ENCODE measurements at places on chromosomes 5 and 9.

DNA sequence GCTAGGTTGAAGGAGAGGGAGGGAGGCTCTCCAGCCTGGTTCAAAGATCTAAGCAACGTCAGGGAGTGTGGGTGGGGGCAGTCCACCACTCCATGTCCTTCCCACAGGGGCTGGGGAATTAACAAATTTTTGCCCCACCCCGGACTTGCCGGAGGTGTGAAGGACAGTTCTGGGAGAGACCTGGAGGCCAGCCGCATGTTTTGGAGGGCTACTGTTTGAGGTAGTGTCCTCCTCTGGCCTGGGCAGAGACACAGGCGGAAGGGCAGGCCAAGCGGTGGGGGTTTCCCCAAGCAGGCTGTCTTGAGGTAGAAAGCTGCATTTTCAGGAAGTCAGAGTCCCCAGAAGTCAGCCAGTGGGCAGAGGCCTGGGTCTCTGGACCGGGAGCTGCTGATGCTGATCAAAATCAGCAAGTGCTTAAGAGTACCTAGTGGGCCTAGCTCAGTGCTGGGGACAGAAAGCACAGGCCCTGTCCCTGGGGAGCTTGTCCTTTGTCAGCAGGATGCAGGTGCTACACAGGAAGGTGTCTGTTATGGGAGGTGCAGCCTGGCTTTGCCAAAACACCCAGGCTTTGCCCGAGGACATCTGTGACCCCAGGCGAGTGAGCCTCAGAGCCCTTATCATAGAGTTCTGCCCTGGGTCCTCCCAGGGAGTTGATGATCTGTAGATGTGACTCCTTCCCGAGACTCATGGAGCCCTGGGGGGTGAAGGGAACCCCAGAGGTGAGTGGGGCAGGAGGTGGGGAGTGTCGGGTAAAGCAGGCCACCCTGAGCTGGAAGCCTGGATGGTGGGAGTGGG is 18.5 kb downstream of the JADE2 start:
- DNase-seq: no peak

- no peak for DNase-seq
These were observed 21.6 kb downstream of the SLC46A2 start for GRCh38 chr9:112869041-112869529.

GRCh38 chr5:158414333-158414762 is 555.4 kb upstream of the CLINT1 start:
- no peak for DNase-seq

DNA sequence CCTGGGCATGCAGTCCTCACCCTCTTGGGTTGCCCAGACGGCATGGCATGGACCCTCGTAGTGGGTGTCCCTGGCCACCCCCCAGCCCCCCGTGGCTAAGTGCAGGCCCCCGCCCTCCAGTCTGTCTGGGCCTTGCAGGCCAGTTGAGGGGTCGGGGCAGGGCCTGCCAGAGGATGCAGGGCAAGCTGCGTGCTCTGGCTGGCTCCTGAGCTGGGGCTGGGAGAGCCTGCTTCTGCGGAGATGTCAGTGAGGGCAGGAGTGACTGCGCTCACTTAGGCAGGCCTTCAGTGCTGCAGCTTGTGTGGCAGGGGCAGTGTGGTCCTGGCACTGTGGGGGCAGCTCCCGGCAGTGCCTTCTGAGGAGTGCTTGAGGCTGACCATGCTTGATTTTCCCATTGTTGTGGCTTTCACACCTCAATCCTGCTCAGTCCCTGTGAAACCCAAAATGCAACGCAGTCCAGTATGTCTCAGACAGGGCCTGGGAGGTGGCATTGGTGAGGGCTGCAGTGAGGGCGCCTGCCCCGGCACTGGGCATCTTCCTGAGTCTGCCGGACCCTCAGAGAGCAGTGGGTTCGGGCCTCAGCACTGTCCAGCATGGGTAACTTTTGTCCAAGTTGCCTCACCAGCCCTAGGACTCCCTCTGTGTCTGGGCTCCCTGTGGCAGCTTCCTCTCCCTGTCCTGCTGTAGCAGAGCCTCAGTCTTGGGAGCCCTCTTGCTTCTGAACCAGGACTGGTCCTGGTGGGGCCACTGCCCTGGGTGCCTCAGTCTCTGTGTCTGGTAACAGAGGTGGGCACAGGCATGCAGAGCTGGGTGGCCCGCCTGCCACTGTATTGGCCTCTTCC is 93.0 kb downstream of the PHF2 start:
- DNase-seq: no peak

DNA sequence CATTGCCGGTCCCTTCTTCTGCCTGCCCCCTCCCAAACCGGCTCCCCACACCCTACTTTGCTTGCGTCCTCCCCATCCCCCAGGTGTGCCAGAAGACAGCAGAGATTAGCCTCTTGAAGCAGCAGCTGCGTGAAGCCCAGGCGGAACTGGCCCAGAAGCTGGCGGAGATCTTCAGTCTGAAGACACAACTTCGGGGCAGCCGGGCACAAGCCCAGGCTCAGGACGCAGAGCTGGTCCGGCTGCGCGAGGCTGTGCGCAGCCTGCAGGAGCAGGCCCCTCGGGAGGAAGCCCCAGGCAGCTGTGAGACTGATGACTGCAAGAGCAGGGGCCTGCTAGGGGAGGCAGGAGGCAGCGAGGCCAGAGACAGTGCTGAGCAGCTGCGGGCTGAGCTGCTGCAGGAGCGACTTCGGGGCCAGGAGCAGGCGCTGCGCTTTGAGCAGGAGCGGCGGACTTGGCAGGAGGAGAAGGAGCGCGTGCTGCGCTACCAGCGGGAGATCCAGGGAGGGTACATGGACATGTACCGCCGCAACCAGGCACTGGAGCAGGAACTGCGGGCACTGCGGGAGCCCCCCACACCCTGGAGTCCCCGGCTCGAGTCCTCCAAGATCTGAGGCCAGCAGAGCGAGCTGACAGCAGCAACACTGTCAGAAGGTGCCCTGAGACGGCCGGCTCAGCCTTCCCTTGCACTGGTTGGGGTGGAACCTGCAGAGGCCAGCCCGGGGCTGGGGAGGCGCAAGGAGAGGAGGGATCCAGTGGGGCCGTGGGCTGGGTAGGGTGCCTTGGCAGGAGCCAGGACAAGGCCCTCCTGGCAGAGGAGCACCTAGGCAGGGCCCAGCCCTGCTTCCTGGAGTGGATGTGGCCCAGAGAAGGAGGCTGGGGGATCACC is 8.3 kb downstream of the N4BP3 start:
- no peak for DNase-seq

- DNase-seq: no peak
These were observed 620.5 kb downstream of the IRX1 start for GRCh38 chr5:4216142-4216541.

- DNase-seq: no peak
These were observed 4.6 kb upstream of the ZNF474 start for GRCh38 chr5:122124766-122125165.

GRCh38 chr9:106283769-106284168 is 579.2 kb upstream of the ZNF462 start:
- DNase-seq: no peak

DNA sequence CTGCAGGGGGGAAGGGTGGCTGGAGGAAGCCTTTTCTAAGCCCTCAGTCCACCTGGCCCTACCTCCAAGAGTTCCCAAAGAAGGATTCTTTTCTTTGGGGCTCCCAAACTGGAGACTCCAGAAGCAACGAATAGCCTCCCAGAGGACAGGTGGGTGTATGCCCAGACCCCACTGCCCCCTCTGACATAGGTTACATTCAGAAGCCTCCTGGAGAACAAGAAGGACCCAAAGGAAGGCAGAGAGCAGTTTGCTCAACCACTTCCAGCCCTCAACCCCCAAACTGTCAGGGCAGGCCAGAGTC is 10.3 kb downstream of the HK3 start:
- no peak for DNase-seq

GRCh38 chr5:59234236-59234635 is 651.4 kb downstream of the RAB3C start:
- DNase-seq: no peak

GRCh38 chr9:87395804-87396479 is 101.7 kb upstream of the DAPK1 start:
- no peak for DNase-seq

DNA sequence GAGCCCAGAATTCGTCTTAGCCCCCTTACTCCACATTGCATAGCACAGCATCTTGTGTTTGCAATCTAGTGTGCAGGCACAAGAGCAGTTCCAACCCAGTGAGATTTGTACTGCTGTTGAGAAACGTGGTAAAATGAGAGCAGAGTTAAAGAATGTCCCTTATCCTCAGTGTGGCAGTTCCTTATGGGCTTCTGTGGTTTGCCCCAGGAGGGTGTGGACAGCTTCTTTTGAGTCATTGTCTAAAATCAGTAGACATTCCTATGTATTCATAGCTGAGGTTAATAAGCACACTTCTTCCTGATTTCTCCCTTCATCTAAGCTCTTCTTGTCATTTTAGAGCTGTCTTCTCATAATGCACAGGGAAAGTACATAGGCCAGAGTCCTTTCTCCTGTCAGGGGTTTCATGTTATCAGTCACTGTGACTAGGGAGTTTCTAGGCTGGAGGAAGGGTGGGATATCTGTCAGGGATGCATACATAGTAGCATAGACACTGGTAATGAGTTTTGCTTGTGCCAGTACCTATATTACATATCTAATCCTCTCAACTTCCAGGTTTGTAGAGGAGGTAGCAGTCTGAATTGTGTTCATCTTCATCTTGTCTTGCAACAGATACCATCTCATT is 2.0 kb upstream of the CAVIN4 start:
- DNase-seq: no peak

DNA sequence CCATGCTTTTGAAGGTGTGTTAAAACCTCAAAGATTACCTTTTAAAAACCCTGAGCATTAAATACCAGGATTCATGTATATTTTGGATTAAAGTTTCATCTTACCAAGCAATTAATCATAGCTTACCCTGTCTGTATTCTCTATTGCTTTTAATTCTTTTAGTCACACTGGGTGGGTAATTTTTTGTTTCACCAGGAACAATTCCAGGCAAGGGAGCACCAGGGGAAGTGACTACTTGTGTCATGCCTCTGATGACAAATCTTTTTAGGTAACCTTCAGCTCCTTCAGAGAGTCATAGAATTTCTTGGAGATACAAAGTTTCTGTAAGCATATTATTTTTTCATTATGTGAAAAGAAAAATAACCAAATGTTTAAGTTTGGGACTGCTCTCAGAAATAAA is 33.4 kb upstream of the ANXA1 start:
- DNase-seq: no peak

- no peak for DNase-seq
These were observed 90.9 kb downstream of the ITGA1 start for GRCh38 chr5:52878656-52879055.

DNA sequence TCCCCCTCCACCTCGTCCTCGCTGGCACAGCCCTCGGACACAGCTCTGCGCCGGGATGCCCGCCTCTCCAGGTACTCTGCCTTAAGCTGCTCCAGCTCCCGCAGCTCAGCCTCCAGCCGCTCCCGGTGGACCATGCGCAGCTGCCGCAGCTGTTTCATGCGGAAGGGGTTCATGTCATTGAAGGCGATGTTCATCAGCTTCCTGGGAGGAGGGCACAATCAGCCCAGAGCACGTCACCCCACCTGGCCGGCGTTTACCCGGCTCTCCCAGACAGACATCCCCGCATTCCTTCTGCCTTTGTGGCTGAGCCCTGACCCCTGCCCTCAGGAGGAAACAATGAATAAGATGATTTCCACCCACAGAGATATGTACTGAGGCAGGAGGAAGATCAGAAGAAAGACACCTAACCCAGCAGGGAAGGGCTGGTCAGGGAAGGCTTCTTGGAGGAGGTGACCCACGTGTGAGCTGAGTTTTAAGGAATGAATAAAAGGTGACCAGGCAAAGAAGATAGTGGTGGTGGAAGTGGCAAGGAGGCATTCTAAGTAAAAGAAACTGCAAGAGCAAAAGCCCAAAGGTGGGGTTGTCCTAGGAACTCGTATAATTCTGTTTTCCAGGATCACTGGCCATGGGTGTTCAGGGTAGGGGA is 7.1 kb upstream of the CORO2A start:
- DNase-seq: no peak

DNA sequence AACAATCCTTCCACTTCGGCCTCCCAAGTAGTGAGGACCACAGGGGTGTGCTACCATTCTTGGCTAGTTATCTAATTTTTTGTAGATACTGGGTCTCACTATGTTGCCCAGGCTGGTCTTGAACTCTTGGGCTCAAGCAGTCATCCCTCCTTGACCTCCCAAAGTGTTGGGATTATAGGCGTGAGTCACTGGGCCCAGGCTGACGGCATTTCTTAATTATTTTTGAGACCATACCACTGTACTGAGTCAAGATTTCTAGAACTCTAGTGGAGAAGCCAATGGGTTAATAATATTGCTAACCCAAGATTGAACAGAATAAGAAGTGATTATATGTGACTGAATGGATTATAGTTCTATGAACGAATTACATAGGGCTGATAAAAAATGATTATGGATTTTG is 66.7 kb downstream of the TARS1 start:
- no peak for DNase-seq

DNA sequence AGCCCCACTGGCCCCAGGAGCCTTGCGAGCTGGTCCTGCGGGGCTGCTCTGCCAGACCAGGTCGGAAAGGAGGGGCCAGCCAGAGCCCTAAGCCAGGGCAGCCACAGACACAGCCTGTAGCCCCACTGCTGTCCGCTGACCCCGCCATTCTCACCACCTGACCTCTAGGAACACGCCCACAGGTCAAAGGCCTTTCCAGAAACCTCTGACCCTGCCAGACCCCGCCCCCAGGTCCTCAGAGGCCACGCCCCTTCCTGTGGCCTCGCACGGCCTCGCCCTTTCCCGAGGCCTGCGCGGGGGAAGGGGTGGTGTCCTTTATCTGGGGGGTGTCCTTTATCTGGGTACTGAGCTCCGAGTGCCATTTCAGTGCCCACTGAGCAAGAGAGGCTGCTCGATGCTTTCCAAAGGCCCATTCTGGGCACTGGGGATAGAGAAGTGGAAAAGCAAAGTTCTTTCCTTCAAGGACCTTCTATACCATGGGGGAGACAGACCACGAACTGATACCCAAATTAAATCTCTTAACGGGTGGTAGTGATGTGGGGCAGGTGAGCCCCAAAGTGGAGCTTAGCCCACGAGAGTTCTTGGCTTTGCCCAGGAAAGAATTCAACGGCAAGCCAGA is 46.5 kb downstream of the P4HA2 start:
- DNase-seq: no peak

DNA sequence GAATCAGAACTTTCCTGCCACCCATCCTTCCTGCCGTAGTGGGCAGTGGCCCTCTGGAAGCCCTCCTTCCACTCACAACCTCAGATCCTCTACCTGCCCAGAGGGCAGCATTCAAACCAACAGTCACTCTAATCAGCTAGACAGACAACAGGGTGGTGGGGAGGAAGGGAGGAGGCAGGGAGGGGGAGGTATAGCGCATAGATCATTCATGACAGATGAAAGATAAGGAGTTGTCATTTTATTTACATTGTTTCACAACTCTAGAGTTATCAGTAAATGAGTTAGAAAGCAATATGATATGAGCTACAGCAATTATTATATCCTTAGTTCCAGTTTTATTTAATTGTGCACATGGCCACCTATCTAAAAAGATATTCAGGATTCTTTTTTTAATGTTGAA is 852 bp downstream of the IL9 start:
- DNase-seq: no peak

GRCh38 chr5:143588933-143589662 is 185.6 kb upstream of the NR3C1 start:
- DNase-seq: no peak

GRCh38 chr9:76107482-76107881 is 217.0 kb downstream of the PCSK5 start:
- no peak for DNase-seq
